ENCODE measurements at places on chromosomes 3 and 15.
A peak's percentile ranks its signal among the peaks of the same experiment; 100 is the strongest.

DNA sequence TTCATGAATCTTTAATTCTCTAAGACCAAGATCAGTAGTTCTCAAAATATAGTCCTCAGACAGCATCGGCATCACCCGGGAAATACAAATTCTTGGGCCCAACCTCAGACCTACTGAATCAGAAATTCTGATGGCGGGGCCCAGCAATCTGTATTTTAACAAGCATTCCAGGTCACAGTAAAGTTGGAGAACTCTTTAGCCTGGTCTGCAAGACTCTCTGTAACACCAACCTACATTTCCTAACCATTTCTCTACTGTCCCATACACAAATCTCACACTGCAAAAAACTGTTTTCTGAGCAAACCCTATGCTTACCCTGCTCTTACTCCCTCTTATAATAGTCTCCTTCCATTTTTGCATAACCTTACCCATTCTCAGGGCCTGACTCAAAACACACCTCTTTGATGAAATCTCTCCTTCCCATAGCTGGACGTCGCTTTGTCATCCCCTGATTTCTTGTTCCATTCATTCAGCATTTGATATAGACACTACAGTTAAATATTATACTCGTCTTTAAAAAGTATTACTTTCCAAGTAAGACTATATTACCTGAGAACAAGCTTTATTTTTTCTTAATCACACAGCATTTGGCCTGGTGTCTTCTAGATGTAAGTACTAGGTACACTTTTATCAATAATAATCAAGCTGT lies 83.3 kb upstream of the MYO5C start:
- DNase-seq = no peak

GRCh38 chr3:129795186-129796010 lies 98.1 kb downstream of the TMCC1 start:
- no peak for DNase-seq

DNA sequence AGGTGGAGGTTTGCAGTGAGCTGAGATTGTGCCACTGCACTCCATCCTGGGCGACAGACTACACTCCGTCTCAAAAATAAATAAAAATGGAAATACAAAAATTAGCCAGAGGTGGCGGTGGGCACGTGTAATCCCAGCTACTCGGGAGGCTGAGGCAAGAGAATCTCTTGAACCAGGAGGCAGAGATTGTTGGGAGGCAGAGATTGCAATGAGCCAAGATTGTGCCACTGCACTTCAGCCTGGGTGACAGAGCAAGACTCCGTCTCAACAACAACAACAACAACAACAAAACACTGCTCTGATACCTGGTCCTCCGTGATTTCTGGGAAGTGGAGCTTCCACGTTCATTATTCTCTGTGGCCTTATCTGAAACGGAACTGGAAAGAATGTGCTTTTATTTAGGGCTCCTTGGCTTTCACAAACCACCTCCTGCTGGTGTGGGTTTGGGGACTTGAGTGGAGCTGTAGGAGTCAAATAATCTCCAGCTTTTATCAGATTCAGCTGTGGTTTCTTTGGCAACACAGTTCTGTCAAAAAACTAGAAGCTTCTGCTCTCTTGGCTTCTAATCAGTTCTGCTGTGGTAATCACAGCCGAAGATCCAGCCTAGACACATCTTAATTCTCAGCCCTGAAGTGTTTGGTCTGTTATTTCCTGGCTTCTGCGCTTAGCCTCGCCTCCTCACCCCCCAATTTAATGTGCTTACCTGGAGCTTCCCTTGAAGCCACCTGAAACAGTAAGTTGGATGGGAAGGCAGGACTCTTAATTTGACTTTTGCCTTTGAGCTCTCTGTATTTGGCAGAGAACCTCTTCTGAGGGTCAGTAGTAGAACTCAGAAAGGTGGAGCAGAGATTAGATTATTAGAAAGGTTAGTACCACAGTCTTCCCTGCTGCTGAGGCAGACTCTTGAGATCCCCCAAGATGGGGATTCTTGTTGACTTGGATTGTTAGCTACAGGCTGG lies 21.4 kb downstream of the IRAK2 start:
- DNase-seq = peak; percentile 20

GRCh38 chr3:20842594-20843436 lies 656.8 kb upstream of the SGO1 start:
- no peak for DNase-seq

GRCh38 chr3:69646287-69647067 lies 92.8 kb upstream of the MITF start:
- no peak for DNase-seq

- peak; percentile 55 for DNase-seq
Observed at GRCh38 chr15:89494941-89495637, 1.3 kb downstream of the RHCG start.

GRCh38 chr3:52292247-52293065 lies 4.8 kb downstream of the GLYCTK start:
- no peak for DNase-seq

- no peak for DNase-seq
Observed at GRCh38 chr3:100759159-100759558, 49.9 kb downstream of the TFG start.

- DNase-seq = no peak
Observed at GRCh38 chr3:184339001-184339400, 1.6 kb downstream of the FAM131A start.

GRCh38 chr15:85754989-85755388 lies 39.7 kb downstream of the KLHL25 start:
- no peak for DNase-seq

- no peak for DNase-seq
Observed at GRCh38 chr3:157190380-157190872, 30.5 kb upstream of the CCNL1 start.

DNA sequence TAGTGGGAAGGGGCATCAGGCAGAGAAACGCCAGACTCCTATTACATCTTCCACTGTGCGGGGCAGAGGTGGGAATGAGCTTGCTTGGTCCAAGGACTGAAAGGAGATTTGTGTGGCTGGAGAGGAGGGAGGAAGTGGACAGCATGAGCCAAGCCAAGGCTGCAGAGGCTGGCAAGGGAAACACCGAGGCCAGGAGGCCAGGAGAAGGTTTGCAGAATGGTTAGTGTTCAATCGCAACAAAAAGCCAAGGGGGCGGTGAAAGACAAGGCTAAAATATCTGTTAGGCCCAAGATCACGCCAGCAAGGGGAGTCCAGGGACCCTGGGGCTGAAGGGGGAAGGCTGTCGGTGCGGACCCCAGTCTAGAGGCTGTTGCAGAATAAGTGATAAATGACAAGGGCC lies 75.8 kb downstream of the CPN2 start:
- DNase-seq = no peak

GRCh38 chr3:100278910-100279309 lies 18.1 kb downstream of the TBC1D23 start:
- no peak for DNase-seq

DNA sequence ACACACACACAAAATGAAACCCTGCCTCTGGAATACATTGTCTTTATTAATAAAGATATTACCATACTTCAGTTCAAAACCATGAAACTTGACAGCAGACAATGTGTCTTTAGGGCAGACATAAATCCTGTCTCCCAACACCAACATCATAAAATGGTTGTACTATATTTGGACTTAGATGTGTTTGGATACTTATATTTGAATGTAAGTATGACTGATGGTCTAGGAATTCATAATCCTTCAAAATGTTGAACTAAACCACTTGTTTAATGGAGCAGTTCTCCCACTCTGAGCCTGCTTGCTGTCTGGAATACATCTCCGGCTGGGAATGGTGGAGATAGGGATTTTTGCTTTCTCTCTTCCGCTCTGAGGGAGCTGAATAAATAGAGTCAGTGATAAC lies 10.6 kb downstream of the FBN1 start:
- DNase-seq = no peak

DNA sequence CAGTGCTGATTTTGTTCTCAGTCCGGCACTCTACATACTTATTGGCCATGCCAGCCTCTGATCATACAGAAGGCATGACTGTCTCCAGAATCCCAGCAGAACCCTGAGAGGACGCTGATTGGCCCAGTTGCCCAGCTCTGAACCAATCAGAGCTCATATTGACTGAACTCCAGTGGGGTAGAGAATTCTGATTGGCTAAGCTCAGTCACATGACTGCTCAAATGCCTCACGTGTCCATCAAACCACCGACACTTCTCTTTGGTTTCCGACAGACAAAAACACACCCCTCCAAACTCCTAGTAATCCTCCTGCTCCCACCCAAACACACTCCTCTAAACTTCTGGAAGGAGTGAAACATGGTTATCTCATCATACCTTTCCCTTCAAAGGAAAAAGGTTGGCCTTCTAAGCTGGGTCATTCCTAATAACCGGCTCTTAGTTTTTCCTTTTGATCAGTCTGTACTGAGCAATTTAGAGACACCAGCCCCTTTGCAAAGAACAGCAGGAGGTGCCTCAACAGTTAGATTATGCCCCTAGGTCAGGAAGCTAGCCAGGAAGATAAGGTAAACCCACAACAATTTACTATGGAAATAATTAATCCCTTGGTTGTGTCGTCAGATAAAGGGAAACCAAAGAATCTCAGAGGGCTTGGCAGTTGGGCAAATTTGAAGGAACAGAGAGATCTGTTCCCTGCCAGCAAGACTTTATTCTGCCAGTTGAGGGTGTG lies 187.8 kb downstream of the TLE3 start:
- no peak for DNase-seq

DNA sequence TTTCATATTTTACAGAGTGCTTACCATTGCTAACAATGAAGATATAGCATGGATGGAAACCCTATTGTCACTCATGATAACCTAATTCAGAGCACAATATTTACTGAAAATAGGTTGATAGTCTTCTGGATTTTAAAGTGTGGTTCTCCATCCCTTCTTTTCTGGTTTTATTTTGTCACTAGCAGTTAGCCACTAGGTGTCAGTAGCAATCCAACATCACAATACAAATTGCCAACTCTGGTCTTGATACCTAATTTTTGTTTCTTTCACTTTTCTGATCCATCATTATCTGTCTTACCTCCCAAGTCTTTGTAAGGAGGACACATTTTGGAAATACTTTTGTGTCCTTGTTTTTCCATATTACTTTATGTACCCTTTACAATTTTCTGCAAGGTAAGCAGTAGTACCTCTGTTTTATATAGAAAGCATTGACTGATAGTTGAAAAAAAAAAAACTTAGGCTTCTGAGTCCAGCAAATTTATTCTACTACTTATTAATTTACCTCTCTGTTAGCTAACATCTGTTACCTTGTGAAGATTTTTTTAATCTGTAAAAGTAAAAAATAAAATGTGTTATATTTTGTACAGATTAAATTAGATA lies 28.3 kb upstream of the CRYBG3 start:
- DNase-seq = peak; percentile 64

GRCh38 chr15:55993804-55994560 lies 570 bp upstream of the NEDD4 start:
- no peak for DNase-seq

- no peak for DNase-seq
Observed at GRCh38 chr15:93146601-93147000, 57.6 kb upstream of the RGMA start.

- no peak for DNase-seq
Observed at GRCh38 chr3:142664311-142664710, 59.5 kb upstream of the TRPC1 start.

GRCh38 chr15:83365370-83365938 lies 81.0 kb upstream of the BNC1 start:
- no peak for DNase-seq

DNA sequence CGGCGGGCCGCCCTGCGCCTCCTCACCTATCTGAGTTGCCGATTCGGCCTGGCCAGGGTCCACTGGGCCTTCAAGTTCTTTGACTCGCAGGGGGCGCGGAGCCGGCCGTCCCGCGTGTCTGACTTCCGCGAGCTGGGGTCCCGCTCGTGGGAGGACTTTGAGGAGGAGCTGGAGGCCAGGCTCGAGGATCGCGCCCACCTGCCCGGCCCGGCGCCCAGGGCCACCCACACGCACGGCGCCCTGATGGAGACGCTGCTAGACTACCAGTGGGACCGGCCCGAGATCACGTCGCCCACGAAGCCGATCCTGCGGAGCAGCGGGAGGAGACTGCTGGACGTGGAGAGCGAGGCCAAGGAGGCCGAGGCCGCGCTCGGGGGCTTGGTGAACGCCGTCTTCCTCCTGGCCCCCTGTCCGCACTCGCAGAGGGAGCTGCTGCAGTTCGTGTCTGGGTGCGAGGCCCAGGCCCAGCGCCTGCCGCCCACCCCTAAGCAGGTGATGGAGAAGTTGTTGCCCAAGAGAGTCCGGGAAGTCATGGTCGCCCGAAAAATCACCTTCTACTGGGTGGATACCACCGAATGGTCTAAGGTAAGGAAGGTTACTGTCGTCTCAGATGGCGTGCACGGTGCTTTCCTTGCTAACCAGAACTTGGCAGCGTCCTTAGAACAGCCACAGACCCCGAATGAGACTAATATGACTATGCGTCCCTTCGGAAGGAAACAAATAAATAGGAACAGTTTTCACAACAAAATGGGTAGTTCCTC lies 567 bp downstream of the TICRR start:
- DNase-seq = no peak

- DNase-seq = no peak
Observed at GRCh38 chr15:94542391-94542790, 311.0 kb downstream of the MCTP2 start.

DNA sequence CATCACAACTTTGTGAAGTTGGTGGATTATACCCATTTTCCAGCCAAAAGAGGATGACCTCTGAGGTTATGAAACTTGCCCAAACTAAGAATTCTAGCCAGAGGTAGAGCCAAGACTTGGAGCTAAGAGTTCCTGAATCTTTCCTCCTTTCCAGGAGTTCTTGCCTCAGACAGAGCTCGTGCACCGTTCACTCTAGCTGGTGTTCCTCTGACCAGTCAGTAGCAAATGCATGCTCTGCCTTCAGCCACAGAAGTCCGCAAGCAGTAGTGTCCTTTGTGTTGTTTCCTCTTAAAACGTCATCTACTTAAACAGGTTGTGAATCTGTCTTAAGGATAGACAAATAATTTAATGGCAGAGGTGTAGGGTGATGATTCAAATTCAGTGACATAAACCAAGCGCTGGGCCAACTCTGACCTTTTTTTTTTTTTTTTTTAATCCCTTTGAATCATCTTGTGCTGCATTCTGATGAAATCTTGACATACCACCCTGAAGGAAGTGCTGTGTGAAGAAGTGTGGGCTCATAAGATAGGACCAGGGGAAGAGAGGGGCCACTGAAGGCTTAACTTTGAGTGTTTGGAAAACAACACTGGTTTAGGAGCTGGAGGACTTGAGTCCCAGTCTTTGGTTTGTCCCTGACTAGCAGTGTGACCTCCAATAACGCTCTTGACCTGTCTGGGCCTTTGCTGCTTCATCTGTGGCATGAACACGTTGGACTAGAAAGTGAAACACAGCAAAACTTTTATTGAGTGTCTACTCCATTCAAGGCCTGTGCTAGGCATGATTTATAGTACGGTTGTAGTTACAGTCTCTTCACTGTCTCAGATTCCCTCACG lies 53.4 kb downstream of the ITPR1 start:
- no peak for DNase-seq

- DNase-seq = no peak
Observed at GRCh38 chr3:14424711-14425580, 22.5 kb downstream of the SLC6A6 start.

- DNase-seq = no peak
Observed at GRCh38 chr15:69067296-69067695, 52.8 kb downstream of the NOX5 start.

- no peak for DNase-seq
Observed at GRCh38 chr15:66844041-66844746, 142.2 kb downstream of the SMAD6 start.

Measured in AML-193 (cell line).